ENCODE measurements at places on chromosomes 2 and 18.

DNA sequence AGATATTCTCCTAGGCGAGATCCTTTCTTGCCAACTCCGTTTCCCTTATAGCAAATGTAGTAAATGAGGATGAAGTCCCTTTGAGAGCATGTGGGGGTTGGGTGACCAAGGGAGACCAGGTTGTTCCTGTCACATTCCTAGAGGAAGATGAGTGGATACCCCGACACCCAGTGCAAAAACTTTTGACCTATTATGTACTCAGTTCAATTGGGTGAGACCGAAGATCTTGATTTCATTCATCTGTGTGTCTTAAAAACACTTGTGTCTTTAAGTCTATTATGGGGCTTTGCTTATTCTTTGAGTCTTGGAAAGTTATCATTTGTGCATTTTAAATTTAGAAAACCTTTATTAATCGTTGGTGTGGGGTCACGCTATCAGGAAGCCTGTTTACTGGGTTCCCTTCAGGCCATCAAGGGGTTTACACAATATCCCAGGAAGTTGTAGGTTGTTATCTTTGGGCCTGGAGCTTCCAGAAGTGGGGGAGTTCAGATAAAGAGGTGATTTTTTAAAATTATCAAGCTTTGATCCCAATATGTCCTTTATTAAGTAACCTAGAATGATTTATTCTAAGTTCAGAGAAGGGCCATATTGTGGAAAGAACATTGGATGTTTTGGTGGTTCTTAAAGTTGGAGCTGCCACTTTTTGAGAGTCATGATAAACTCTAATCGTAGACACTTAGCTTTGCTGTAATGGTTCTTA, 2.8 kb downstream of the RHOB start:
- DNase-seq: no peak

DNA sequence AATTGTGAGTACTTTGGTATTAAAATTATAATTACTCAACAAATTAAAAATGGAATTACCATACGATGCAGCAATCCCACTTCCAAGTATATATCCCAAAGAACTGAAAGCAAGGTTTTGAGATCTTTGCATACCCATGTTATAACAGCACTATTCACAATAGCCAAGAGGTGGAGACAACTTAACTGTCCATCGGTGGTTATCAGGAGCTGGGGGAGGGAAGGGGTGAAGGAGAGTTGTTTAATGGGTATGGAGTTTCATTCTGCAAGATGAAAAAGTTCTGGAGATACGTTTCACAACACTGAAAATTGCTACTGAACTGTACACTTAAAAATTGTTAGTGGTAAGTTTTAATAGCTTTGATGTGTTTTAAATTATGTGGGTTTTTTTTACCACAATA, 25.7 kb downstream of the RAB10 start:
- DNase-seq: no peak

DNA sequence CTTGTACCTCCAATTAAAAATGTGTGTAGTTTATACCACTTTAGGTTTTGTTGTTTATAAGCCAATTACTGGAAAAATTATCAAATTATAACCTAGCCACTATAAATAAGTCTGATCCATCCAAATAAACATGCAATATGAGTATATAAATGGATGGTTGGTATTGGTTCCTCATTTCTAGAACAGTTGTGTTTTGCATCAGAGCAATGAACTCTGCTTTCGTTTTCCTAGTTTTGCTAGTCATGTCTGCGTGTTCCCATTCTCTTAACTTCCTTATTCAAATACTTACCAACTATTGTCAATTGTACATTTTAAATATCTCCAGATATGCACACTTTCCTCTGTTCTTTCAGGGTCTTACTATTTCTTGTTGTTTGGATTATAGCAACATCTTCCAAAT, 641.7 kb downstream of the NR4A2 start:
- no peak for DNase-seq

DNA sequence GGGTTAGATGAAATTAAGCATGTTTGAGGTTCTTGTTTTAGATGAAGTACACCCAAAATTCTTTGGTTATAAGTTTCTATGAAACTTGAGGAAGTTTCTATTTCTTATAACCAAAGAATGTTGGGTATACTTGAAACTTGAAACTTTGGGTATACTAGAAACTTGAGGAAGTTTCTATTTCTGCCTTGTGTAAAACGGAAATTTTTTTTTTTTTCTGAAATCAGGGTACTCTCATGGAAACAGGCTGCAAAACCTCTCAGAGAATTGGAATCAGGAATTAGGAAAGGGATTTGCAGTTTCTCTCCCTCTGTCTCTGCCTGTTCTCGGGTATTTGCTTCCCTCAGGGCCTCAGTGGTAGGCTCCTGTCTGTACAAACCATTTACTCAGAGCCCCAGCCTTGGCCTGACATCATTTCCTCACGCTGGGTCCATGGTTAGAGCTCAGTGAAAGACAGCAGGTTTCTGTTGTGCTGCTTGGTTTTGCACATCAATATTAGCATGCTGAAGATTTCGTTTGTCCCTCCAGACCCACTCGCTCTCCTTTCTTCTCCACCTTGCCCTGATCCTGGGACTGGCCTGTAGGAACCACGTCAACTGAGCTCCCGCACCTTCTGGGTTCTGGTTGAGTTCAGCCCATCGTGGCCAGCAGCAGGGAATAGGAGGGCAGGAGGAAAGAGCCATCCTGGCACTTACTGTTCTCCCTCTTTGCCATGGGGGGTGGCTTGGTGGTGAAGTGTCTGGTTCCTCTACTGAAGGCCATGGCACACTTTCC, 106.4 kb downstream of the POLR1A start:
- peak; percentile 68 for DNase-seq

- no peak for DNase-seq
Measured at GRCh38 chr2:138421971-138422335, 79.6 kb upstream of the SPOPL start.

DNA sequence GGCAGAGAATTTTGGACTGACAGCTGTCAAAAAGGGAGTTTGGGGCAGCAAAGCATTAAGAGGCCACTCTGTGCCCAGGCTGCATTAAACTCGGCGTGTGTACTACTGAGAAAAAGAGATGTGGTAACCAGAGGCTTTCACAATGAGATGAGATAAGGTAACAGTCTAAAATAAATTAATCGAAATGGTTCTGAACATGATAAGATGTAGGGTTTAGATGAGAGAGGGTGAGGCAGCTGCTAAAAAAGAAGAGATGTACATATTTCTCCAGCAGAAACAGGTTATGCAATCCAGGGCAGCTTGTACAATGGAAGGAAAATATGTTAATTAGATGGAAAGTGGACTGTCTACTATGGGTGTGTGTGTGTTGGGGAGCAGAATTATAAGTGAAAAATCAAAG, 39.2 kb upstream of the ACTR3 start:
- DNase-seq: no peak

DNA sequence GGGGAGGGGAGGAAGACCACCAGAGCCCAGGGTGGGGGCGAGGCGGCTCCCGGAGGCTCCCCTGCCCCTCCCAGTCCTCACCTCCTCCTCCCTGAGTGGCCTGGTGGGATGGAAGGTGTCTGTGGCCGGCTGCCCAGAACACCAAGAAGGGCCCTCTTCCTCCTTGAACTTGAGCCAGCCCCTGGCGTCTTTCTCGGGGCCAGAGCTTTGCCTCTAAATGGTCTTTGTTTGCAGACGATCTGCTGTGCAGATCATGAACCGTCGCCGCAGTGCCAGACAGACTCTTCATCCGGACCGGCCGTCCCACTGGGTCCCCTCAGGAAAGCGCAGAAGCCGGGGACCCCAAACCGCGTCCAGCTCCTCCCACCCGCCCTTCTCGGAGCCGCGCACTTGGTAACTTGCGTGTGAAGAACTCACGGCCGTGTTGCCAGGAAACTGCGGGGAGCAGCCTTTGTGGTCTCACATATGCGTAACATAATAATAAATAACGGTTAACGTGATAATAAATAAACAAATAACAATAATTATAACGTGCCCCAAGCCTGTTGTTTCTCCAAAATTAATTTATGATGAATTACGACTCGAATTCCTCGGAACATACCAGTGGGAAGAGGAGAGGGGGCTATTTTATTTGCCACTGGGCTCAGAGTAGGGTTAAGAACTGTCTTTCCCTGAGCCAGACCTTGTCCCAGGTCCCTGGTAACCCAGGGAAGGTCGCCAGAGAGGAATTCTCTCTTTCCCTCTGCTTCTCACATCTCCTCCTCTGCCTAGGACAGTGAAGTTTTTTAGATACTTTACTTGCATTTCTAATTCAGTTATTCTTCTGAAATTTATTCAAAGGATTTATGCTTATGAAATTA, 41.0 kb downstream of the PTGR3 start:
- DNase-seq: no peak

GRCh38 chr2:118667348-118667747, 180.1 kb downstream of the EN1 start:
- no peak for DNase-seq

DNA sequence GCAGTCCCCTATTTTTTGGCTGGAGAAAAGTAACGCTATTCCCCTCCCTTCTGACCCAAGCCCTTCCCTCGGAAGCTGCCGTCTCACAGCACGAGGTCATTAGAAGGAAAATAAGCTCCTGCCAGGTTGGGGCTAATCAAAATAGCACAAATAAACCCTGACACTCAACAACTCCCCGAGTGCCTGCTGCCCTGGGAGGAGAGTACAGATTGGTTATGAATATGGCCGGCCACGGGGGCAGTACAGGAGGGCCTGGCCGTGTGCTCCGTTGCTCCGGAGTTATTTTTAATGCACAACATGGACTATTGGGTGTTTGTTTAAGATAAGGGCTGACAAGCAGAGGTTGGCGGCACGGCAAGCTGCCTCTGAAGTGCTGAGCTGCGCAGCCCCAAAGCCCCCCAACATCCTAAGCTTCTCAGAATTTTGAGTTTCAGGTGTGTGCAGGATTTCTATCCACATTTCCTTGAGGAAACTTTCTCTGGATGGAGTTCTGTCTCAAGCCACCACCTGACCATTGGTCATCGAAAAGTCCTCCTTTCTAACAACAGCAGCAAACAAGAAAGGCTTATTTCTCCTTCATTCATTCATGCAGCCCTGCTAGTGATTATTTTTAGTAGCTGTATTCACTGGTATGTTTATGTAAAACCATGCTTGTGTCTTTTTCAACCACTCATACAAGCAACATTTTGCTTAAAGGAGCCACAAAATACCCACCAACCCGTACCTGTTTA, 58.7 kb downstream of the PAX3 start:
- no peak for DNase-seq

- peak; percentile 68 for DNase-seq
Measured at GRCh38 chr2:20962939-20963557, 80.8 kb downstream of the APOB start.

- DNase-seq: no peak
Measured at GRCh38 chr2:84888401-84889276, 7.8 kb upstream of the TRABD2A start.

GRCh38 chr2:71675296-71675695, 221.9 kb downstream of the DYSF start:
- peak; percentile 21 for DNase-seq

DNA sequence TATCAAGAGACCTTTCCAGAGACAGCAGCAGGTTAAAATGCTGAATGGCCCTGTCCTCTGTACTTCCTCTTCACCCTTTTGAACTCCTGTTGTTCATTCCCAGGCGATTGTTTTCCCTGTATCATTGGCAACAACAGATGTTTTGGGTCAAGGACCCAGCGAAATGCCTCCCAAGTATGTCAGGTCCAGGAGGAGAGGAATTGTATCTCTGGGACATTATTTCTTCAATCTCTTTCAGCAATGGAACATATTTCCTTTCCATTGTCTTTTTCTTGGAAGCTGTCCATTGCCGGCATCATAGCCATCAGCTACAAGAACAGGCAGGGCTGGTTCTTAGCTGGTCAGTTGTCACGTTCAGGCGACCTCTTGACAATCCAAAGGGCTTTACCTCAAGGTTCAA, 76.2 kb downstream of the NRP2 start:
- no peak for DNase-seq

DNA sequence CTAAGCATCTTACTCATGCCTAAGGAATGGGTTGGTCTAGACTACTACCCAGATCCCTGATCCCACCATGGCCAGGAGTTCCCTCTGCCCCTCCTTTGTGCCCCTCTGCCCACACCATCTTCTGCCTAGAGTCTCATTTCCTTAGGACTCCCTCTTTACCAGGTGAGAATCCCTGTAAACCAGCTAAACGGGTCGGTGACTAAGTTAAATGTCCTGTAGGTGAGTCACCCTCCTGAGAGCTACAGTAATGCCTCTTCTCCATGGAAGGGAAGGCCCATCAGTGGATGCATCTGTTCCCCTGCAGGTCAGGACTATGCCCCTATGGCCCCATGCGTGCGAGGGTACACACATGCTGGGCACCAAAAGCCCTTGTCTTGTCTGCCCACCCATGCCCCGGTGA, 25.4 kb downstream of the PTGR3 start:
- no peak for DNase-seq
